NCI-H345 (cell line): ENCODE measurements at places on chromosomes 6 and 20.

DNA sequence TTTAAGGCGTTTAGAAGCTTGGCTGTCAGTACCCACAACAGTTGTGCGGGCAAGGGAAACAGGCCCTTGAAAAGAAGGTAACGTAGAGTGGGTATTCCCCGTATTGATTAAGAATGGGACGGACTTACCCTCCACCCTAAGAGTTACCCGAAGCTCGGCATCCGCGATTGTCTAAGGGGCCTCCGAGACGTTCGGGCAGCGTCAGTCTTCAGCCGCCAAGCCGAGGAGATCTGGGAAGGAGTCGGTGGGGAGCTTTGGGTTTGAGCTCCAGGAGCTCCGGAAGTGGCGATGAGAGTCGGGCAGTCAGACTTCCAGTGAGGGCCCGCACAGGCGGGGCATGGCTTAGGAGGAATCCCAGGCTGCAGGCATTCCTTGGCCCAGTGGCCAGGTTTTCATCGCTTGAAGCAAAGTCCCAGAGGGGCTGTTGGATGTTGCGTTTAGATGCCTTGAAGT lies 748.2 kb upstream of the ADGRB3 start:
- DNase-seq: no peak

DNA sequence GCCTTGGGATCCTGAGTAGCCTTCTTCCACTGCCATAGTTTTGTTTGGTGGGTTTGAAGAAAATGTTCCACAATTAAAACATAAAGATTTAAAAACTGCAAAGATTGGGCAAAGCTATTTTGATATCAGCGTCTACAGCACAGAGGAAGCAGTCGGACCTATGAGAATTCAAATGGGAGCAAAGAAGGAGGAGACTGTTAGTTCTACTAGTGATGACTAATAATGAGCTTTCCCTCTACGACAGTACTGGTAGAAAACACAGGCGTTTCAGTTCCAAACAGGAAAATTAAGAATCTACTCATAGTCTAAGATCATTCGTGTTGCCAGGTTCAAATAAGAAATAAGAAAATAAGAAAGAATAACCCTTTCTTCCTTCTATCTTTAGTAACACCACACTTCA lies 121.2 kb downstream of the INSM1 start:
- DNase-seq: no peak

GRCh38 chr6:28860581-28860980 lies 63.2 kb downstream of the TRIM27 start:
- no peak for DNase-seq

GRCh38 chr6:54204921-54205591 lies 93.8 kb downstream of the MLIP start:
- no peak for DNase-seq

DNA sequence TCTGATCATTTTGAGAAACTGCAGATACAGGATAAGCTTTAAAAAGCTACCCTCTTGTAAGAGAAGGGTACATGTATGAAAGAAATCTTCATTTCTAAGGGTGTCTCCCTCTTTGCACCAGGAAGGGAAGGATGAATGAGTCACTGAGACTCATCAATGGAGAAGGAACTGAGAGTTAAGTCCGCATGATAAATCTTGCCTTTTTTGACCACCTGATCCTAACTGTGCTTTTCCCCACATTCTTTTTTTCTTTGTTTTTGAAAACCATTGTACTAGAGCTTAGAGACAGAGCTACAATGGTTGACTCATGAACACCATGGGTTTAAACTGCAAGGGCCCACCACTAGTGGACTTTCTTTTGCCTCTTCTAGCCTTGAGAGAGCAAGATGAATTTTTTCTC lies 353.0 kb upstream of the RGS17 start:
- no peak for DNase-seq

DNA sequence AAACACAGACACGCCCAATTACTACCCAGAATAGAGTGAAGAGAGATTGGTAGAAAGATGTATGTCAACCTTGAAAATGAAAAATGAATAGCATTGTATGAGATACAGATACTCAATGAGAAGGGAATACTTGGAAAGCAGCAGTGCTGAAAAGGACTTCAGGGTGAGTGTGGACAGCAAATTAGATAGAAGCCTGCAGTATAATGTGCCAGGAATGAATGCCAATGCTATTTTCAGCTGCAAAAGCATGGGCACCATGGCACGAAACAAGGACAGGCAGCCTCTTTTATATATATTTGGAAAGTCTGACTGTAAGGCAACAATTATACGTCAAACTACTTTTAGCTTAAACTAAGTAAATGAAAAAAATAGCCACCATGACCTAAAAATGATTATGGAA lies 118.2 kb downstream of the PTCHD4 start:
- no peak for DNase-seq

GRCh38 chr20:52201395-52201794 lies 9.8 kb upstream of the ZFP64 start:
- peak; percentile 91 for DNase-seq

GRCh38 chr6:33344701-33345697 lies 27.5 kb upstream of the ZBTB22 start:
- DNase-seq: peak; percentile 72

DNA sequence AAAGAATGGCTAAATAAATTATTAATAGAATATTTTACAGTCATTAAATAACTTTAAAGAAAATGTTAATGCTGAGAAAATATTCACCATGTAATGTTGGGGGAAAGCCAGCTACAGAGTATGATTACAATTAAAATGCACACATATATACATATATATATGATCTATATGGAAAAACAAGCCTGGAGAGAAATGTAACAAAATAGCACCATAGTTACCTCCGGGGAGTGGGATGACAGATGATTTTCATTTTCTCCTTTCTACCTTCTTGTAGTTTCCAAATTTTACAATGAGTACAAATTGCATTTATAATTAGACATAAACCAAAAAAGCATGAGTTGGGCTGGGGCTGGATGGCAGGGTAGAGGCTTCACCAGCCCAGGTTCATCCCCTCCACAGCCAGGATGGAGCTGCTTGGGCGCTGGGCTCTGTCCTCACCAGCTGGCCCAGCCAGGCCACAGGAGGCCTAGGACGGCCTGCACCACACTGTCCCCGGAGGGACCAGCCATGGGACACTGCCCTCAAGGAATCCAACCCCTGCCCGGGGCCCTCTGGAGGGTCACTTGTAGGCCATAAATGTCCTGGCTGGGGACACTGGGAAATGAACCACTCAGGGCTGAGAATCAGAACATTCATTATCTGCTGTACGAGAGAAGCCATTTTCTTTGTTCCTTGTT lies 10.3 kb downstream of the C20orf203 start:
- DNase-seq: no peak

- no peak for DNase-seq
Measured at GRCh38 chr20:61561111-61561830, 309.2 kb downstream of the CDH4 start.

GRCh38 chr6:107811591-107812218 lies 12.4 kb downstream of the SCML4 start:
- no peak for DNase-seq

GRCh38 chr6:12333128-12333527 lies 43.0 kb downstream of the EDN1 start:
- DNase-seq: no peak

- DNase-seq: no peak
Measured at GRCh38 chr20:38148328-38149102, 16.6 kb downstream of the TGM2 start.

DNA sequence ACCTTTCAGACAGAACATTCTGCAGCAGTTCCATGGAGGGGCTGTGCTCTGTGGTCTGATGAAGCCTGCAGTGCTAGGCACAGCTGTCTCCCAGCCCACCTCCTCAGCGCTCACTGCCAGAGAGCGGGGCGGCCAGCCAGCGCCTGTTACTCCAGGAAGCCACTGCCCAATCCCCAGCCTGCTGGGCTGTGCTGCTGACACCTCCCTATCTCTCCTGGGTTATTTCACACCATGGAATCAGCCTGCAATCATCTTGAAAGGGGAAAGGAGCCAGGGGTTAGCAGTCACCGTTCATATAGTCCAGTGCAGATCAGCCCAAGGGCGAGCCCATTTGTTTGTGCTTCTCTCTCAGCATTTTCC lies 46.3 kb upstream of the NHSL1 start:
- no peak for DNase-seq

DNA sequence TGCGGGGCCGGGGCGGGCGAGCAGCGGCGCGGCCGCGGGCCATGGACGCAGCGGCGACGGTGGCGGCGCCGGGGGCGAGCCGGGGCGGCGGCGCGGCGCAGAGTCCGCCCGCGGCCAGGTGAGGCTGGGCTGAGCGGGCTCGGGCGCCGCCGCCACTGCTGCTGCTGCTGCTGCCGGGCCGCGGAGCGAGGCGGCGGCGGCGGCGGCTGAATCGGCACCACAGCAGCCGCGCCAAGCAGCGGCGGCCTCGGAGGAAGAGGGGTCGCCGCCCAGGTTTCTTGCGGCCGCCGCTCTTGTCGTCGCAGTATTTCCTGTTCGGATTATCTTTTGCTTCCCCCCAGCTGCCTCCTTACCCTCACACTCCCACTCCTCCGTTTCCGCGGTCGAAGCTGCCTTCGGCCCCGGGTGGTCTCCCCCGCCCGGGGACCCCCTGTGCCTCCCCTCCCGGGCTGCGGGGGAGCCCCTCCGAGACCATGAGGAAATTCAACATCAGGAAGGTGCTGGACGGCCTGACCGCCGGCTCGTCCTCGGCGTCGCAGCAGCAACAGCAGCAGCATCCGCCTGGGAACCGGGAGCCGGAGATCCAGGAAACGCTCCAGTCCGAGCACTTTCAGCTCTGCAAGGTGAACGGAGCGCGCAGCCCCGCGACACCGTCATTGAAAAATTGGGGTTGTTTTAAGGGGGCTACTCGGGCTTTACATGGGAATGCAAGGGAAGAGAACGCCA lies at the start of gene STXBP5:
Gene STXBP5, plus strand, starts transcription at position 358 of the 726 bp plus-strand sequence. Its CDS starts 116 bp downstream, at position 474.
- DNase-seq: peak; percentile 60

DNA sequence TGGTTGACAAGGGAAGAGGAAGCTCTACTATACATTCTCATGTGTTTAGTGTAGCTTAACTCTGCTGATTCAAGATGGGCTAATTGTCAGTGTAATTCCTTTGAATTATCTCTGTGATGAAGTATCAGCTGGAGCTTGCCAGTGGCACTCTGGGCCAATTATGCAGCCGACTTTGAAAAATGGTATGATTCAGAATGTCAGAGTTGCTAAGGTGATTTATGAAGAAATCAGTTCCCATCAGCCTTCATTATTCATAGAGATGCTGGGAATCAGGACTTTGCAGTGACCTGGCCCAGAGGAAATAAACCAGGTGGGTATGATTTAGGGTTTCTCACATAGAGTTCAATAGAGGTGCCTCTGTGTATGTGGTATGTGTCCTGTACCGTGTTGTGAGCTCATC lies 33.4 kb downstream of the KCNS1 start:
- no peak for DNase-seq

DNA sequence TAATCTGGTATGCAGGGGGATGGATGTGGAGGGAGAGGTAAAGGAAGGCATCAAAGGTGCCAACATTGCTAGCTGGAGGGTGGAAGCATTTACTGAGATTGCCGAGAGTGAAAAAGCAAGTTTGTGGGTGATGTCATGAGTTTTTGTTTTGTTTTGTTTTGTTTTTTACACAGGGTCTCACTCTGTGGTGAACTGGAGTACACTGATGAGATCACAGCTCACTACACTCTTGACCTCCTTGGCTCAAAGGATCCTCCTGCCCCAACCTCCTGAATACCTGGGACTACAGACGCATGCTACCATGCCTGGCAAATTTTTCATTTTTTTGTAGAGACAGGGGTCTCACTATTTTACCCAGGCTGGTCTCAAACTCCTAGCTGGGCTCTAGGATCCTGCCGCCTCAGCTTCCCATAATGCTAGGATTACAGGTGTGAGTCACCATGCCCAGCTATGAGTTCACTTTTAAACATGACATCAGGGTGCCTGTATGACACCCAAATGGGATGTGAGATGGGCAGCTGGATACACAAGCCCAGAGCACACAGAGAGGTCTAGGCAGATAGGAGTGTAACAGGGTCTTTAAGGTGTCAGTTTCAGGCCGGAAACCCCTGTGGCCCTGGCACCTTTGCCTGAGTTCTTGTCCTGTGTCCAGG lies 35.1 kb upstream of the HMGA1 start:
- DNase-seq: no peak

GRCh38 chr20:58746620-58747019 lies 54.0 kb downstream of the NPEPL1 start:
- DNase-seq: no peak

DNA sequence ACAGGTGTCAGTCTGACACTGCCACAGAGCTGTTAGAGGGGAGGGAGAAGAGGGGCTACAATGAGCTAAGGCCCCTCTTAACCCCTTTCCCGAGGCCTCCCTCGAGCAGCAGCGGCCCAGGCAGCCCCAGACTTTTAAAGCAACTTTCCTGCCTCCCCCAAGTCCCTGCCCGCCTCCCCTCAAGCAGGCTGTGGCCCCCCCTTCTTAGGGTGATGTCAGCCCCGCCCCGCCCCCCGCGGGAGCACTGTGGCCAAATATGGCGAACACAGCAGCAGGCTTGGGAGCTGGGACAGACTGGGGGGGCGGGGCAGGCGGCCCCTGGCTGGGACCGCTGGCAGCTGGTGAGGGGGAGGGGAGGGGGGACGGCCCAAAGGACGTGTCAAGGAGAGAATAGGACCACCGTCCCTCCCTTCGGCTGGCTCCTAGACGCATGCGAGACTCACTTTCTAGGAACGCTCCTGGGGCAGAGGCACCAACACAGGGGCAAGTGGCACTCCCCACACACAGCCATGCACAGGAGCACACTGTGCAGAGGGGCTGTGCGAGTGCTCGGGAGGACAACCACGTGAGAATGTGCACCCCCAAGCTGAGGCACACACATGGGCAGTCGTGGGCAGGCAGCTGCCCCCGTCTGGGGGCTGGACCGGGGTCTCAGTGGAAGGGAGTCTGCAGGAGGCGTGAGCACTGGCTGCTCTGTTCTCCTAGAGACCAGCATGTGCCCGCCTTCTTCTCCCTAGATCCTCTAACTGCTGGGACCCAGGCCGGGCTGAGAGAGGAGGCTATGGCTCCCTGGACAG lies 6.7 kb downstream of the TEAD3 start:
- no peak for DNase-seq

DNA sequence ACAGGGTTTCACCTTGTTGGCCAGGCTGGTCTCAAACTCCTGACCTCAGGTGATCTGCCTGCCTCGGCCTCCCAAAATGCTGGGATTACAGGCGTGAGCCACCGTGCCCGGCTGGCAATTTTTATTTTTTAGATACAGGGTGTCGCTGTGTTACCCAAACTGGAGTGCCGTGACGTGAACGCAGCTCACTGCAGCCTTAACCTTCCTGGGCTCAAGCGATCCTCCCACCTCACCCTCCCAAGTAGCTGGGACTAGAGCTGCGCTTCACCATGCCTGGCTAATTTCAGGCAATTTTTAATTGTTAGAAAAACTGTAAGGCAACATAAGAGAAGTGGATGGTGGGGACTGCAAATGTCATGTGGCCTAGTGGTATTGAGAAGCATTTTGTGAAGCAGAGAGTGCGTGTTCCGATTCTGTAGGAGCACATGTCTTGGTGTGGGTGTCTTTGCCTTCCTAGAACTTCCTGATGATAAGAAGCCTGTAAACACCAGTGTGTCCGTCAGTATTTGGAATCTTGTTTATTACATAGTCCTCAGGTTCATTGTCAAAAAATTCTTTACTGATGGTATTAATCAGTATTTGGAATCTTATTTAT lies 18.0 kb downstream of the JARID2 start:
- DNase-seq: no peak

- DNase-seq: no peak
Measured at GRCh38 chr6:99250476-99250875, 99.0 kb downstream of the FAXC start.
